ENCODE measurements at places on chromosomes 2 and 18.

DNA sequence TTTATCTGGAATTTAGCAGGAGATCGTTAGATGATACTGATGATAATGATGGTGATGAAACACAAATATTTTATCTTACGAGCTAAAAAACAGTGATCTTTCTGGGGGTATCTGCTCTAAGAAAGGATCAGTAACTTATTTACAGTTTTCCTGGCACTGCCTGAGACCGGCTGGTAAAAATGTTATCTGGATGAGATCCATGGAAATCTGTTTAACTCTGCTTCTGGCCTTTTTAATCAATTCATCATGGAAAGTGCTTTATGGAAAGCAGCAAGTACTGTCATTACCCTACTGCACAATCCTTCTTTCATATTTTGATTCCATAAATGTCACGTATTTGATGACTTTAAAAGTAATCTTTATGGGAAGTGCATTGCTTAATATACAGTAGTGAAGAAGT is 612.7 kb upstream of the GCFC2 start:
- no peak for DNase-seq

- DNase-seq: no peak
These were observed 1234.4 kb downstream of the SUCLG1 start for GRCh38 chr2:83224591-83225200.

DNA sequence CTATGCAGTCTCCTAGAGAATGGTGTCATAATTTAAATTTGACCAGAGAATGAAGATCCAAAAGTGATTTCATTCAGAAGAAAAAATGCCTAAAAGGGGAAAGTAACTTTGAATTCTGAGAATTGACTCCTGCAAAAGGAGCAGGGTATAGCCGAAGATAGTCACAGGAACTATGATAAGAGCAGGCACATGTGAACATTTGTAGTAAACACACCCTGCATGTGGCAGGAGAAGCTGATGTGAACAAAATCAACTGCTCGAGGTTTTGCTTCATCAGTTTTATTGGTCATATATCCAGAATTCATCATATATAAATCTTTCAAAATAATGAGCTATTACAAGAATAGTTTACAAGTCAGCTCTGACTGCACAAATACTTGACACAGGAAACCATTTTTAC is 14.0 kb downstream of the MCFD2 start:
- DNase-seq: no peak

DNA sequence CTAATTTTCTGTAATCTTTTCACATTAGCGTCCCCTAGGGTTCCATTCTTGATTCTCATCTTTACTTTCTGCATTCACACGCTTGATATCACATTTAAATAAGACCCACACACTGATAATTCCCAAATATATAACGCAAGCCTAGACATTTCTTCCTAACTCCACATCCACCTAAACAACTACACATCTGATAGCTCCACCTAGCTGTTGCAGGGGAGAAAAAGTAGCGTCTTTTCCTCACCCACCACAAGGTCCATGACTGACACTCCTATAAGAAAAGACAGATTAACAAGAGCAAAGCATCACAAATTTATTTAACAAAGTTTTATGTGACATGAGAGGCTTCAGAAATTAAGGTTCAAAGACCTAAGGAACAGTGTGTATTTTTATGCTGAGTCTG is 862.2 kb upstream of the DDX18 start:
- DNase-seq: no peak

- DNase-seq: no peak
These were observed 31.3 kb upstream of the FZD7 start for GRCh38 chr2:202002381-202002780.

- no peak for DNase-seq
These were observed 311.6 kb downstream of the IRS1 start for GRCh38 chr2:226488034-226488433.

DNA sequence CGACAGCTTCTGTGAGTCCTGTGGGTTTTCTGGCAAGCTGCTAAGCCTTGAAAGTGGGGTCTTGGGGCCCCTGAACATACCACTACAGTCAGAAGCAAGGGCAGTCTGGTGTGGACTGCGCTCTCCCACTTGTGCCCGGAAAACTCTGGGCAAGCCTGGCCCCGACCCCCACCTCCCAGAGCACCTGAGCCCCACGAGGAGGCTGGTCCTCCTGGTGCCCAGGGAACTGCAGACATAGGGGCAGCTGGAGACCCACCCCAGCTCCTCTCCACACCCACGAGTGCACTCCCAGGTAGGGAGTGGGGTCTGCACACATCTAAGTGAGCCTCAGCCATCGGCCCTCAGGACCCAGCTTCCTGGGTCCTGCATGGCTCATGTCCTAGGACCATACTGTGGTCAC is 16.2 kb upstream of the GPC1 start:
- DNase-seq: no peak

DNA sequence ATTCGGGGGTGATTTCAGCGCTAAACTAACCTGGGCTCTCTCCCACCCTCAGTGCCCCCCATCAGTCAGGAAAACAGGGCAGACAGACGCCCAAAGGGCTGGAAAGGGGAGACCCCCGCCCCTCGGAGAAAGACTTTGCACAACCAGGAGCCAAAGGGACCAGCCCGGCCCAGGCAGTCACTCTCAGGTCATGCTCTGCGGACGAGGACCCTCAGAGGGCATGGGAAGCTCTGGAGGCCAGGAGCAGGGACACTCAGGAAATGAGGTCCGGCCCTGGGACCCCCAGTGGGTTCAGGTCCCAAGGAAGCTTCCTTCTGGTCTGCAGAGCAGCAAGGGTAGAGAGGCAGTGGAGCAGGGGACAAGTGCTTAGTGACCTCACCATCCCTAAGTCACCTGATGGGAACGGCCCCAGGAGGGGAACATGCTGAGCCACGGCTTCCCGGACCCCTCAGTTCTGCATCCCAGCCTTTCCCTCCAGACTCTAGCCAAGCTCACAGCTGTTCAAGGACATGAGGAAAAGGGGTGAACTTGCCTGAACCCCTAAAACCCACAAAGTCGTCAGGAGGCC is 88.0 kb upstream of the GPC1 start:
- DNase-seq: no peak

DNA sequence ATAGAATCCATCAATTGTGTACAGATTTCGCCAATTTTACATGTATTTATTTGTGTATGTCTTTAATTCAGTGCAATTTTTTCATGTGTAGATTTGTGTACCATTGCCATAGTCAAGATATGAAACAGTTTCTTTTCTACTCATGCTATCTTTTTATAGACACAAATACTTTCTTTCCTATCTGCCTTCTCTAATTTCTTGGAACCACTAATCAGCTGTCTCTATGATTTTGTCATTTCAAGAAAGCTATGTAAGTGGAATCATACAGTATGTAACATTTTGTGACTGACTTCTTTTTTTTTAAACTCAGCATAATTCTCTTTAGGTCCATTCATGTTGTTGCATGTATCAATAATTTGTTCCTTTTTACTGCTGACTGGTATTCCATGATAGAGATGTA is 33.3 kb downstream of the KIAA1328 start:
- DNase-seq: no peak

DNA sequence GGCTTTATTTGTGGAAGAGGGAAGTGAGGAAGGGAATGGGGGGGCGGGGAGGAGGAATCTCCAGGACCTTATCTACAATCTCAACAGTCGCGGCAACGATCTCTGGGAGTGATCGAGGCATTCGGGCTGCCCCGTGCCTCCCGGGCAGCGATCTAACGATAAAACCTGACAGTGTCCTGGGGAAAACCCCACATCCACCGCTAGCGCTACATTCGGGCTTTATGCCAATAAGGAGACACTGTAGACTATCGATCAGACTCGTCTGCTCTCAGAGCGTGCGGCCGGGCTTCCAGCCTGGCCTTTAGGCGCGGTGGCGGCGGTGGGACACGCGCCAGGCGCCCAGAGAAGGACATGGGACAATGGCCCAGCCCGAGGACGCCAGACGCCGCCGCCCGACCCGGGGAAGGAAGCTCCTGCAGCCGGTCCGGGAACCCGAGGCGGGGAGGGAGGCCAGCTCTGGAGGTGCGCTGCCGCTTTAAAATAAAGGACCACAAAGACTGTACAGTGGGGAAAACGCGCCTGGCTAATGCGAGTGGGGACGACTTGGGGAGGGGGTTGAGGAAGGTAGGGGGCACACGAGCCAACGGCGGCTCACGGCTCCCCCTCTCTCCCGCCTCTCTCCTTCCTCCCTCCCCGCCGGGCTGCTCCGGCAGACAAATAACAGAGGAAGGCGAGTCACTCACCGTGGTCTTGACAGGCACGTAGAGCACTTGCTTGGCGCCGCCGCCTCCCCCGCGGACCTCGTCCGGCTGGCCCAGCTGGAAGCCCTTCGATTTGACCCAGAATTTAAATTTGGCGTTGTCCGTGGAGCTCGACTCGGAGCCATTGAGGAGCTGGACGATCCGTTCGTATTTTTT is 2.2 kb downstream of the NOL4 start:
- DNase-seq: peak; percentile 45

- no peak for DNase-seq
These were observed 6.0 kb downstream of the CIAO1 start for GRCh38 chr2:96271995-96272394.

Data from NCI-H187 (cell line).